Lung microvascular endothelial cell (primary cell): ENCODE measurements at places on chromosomes 16 and 17. TPM values are rescaled to one million over a fixed set of nuclear protein-coding genes. Genes with fewer than 3 reads are reported as not detected.

MYL4 gene
- 0.40 and 0.65 TPM in 2 replicates for total RNA-seq

CTRB1 gene
- not detected in 2 replicates for total RNA-seq

PRSS33 gene
- not detected in 2 replicates for total RNA-seq

P2RX5 gene
- 0.20 and 0.44 TPM in 2 replicates for total RNA-seq

C17orf100 gene
- total RNA-seq: 0.22 and 0.40 TPM in 2 replicates

QRICH2 gene
- total RNA-seq: 5.2 and 12.1 TPM in 2 replicates

C17orf67 gene
- total RNA-seq: 3.5 and 18.1 TPM in 2 replicates

CBX8 gene
- total RNA-seq: 1.3 and 2.0 TPM in 2 replicates

IRX3 gene
- total RNA-seq: 0.40 and 0.44 TPM in 2 replicates

DBNDD1 gene
- total RNA-seq: 8.3 and 11.5 TPM in 2 replicates

RTN4RL1 gene
- 0.22 and 0.40 TPM in 2 replicates for total RNA-seq

CPNE7 gene
- total RNA-seq: 1.2 and 3.5 TPM in 2 replicates

C1QTNF8 gene
- total RNA-seq: not detected in 2 replicates

ROGDI gene
- 22.0 and 33.3 TPM in 2 replicates for total RNA-seq

DRC3 gene
- total RNA-seq: 1.1 and 2.0 TPM in 2 replicates

SPNS3 gene
- total RNA-seq: 0.22 and 0.40 TPM in 2 replicates

OR1A1 gene
- total RNA-seq: not detected in 2 replicates
